ENCODE measurements at places on chromosomes 6 and 20.

DNA sequence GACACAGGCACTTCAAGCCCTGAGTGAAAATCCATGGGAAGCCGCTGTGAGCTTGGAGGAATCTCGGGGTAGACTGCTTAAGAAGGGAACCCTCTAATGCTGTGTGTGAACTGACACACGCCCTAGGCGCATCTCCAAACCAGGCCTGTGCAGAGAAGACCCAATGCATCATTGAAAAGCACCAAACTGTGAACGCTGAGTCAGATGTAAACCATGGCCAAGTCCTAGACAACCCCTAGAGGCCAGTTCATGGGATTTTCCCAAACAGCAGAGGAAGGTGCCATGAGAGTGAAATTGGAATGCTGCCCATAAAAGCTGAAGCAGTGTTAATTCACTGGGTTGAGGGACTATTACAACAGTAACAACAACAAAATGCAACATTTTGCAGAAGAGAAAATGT, 296.5 kb downstream of the SMOC2 start:
- DNase-seq = peak; percentile 31

DNA sequence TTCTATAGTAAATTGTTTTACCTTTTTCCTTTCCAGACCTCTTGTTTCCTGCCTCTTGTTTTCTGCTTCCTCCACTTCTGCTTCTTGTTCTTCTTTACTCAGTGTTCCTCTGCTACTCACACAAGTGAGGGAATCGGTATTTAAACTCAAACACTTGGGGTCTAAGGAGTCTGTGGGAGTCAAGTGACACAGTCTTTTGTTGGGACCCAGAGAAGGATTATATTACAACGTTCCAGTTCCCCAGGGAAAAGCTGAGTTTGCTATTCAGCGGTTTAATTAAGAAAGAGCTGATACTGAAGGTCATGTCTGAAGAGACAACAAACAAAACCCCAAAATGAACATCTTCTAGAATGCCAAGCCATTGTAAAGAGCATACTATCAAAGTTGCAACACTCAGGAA, 107.8 kb upstream of the CITED2 start:
- no peak for DNase-seq

DNA sequence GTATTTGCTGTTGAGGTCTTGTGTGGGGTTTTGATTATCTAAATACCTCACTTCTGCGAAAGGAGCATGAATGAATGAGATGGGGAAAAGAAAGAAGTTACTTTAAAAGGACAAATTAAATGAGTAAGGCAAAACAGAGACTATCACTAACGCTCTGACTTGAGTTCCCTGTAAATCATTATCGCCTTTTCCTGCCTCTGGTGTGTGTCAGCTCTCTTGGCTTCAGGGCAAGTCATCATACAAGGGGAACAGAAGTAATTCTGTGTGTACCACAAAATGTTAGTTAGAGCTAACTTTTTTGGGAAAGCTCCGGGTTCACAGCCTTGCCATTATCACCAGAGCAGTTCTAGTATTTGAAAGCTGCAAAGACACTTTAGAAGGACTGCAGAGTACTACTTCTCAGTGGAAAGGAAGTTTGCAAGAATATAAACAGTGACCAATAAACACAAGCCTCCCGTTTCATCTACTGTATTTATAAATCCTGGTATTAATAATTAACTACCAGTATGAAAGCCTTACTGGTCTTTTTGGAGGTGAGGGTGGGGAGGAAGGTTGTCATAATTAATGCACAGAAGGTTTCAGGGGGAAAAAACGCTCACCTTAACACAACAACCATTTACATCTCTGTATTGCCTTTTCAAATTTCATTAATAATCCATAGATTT, 1.2 kb downstream of the DZANK1 start:
- peak; percentile 38 for DNase-seq

GRCh38 chr20:46562373-46563169, 12.1 kb upstream of the OCSTAMP start:
- no peak for DNase-seq

DNA sequence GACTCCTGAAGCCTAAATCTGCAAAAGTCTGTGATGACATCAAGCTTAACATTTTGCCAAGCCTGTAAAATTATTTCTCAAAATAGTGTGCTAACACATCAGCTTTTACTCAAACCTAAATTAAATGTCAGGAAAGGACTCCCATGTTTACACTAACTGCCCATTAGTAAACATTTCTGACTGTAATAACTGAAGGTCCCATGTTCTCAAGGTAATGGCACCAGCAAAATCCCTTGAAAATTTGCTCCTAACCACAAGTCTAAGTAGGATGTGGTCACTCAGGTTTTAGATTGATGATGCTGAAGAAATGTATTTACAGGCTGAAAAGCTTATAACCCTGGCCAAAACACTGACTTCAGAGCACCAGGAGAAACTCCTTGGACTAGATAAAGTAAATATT, 33.0 kb downstream of the BACH2 start:
- DNase-seq = no peak

GRCh38 chr6:43054206-43054943, 724 bp upstream of the CUL7 start:
- DNase-seq = no peak

- no peak for DNase-seq
Measured at GRCh38 chr6:40715570-40716403, 128.6 kb upstream of the LRFN2 start.

DNA sequence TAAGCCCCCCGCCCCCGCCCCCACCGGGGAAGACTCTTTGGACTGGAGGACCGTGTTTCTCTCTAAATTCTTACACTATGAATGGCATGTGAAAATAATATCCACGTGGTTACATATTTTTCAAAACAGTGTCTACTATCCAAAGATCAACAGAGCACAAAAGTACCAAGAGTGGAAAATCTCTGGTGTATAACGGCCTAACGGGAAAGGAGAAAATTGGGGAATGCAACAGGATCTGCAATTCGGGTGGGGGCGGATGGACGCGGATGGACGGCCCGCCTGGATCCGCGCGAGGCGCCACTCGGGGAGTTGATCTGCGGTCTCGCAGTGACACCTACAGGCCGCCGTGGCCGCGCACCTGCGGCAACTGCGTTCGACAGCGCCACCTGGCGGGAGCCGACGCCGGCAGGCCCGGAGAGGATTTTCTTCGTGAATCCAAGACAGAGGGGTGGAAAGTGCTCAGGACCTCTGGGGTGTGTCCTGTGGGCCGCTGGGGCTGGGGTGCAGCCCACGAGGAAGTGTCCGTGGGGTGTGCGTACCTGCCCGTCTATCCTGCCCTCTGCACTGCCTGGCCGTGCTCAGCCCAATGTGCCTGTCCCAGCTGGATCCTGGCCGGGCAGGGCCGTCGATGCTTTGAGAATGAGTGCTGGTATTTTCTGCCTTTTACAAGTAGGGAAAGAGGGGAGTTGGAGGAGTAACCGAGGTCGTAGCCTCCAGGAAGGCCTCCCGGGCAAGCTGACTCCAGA, 18.6 kb downstream of the ANKRD60 start:
- no peak for DNase-seq

DNA sequence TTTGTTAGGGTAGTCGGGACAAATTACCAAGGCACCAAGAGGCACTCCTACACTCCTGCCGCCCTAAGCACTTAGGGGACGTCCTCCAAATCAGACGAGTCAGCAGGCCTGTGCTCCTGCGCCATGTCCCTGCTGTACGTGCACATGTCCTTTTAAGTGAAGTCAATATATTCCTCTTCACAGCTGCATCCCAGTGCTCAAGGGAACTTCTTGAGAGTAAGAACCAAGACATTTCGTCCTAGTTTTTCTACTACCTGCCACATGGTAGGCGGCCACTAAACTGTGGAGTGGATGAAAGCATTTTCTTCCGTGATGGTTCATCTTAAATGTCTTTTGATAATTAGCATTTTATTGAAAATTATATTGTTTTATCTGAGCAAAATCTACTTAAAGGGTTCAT, 100.7 kb downstream of the RPP40 start:
- DNase-seq = no peak

DNA sequence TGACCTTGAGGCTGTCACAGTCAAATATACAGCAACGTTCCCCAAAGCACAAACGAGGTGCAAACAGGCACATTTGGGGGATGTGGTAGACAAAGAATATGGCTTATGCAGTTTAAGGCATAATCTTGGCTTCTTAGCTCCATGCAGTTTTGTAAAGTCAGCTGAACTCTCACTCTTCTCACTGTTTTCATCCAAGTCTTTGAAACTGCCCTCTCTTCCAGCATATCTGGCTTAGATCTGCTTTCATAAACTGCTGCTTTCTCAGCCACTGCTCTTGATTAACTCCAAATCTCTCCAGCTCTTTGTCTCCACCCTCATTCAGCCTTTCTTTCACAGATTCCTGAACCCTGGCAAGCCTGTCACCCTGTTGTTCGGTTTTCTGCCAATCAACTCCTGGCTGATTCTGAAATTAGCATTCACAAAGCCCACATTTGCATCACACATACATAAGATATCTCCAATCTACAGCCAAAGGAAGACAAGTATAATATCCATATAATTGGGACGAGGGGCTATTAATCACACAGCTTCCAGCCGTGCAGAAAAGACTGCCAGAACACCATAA, 301.1 kb upstream of the RNF217 start:
- no peak for DNase-seq

GRCh38 chr6:37696220-37696840, 1.4 kb downstream of the MDGA1 start:
- no peak for DNase-seq

DNA sequence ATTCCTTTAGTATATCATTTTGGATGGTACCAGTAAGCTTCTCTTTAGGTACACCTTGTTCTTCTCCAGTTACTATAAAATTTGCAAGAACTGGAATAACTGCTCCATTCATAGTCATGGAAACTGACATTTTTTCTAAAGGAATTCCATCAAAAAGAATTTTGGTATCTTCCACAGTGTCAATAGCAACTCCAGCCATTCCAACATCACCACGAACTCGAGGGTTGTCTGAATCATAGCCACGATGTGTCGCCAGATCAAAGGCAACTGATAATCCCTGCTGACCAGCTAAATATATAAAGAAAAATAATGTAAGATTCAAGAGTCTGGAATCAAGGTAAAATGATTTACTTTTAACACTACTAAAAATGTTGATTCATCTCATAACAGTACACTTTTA, 5.3 kb downstream of the MMUT start:
- DNase-seq = no peak

- DNase-seq = peak; percentile 2
Measured at GRCh38 chr20:6231556-6231955, 108.7 kb upstream of the FERMT1 start.

DNA sequence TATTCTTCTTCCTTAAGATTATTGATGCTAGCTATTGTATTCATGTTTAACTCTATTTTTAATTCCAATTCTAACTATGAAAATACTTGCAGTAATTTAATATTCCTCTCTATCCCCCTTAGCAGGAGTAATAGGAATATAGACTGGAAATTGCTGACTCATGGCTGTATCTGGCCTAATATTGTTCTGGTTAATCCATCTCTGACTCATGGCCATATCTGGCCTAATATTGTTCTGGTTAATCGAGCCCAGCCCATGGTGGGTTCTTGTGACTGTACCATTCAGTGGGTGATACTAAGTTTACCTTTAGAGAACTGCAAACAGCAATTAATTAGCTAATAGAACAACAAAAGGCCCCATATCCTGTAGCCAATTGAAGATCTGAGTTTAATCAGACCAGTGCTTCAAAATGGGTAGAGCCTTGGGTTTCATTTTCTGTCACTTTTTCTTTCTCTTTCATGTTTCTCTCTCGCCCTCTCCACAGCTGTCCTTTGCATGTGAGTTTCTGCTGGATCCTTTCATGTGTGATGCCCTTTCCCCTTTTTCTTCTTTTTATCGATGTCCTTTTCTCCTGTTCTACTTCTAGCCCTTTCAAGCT, 50.6 kb downstream of the SLC22A3 start:
- DNase-seq = no peak

DNA sequence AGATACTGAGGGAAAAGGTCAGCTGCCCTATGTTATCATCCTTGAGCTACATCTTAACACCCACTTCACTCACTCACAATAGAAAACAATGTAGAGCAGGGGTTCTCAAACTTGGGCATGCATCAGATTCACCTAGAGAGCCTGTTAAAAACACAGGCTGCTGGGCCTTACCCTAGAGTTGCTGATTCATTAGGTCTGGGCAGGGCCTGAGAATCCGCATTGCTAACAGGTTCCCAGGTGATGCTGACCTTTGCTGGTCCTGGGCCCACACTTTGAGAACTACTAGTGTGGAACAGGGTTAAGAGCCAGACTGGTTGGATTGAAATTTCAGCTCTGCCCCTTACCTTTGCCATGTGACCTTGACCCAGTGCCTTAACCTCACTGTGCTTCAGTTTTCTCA, 25.1 kb downstream of the RSPO4 start:
- DNase-seq = no peak

- no peak for DNase-seq
Measured at GRCh38 chr6:105844275-105844883, 241.8 kb upstream of the PRDM1 start.

GRCh38 chr6:32664827-32665362, 1.6 kb downstream of the HLA-DQB1 start:
- no peak for DNase-seq

DNA sequence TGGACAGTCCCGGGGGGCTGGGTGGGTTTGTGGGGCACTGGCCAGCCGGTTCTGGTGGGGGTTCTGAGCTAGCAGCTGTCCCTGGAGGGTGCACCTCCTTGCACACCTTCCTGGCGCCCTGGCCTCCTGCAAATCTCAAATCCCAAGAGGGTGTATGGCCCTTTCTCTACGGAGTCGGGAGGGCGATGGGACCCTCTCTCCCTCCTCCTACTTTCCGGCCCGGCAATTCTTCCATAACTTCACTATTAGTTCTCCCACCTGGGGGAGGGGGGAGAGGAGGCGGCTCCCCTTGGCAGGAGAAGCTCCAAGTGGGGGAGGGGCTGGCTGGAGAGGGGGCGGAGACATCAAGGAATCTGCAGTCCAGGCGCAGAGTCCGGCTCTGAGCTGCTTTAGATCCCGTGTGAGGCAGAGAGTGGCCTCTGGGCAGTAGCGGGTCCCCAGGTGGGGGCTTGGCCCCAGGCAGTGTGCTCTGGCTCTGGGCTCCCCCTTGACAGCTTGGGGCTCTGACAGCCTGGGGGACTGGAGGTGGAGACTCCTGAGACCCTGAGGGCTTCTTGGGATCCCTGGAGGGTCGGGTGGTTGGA, 1.4 kb upstream of the LAMA5 start:
- DNase-seq = no peak

DNA sequence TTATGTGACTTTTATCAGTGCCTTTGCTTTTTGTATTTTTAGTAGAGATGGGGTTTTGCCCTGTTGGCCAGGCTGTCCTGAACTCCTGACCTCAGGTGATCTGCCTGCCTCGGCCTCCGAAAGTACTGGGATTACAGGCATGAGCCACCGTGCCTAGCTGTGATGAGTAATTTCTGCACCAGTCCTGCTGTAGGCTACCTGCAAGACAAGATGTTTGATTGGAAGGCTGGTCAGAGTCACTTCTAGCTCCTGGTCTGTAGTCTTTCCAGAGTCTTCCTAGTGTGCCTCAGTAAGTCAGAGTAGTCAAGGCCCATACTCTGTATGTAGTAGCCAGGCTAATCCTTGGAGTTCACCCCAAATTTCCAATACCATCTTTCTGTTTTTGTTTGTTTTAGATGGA, 8.9 kb downstream of the TIAM2 start:
- no peak for DNase-seq

DNA sequence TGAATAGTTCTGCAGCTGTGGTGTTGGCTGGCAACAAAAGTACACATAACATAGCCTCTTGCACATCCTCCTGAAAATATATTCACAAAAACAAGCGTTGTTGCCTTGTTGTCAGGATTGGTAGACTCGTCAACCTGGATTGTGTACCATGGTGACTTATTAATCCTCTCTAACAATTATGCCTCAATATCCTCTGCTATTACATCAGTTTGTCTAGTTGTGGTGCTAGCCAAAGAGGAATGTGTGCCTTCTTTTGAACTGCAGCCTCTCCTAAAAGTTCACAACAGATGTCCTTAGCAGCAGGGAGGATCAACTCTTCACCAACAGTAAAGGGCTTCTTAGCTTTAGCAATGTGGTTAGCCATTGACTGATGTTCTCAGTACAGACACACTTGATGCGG, 3.6 kb upstream of the SF3B5 start:
- DNase-seq = no peak

All from epithelial cell of proximal tubule (primary cell).